ENCODE measurements at places on chromosomes 6 and 20. TPM values are rescaled to one million over a fixed set of nuclear protein-coding genes. Genes with fewer than 3 reads are reported as not detected.

Gene RNF39
- total RNA-seq, result not detected

Gene BHLHE23
- not detected for total RNA-seq

- DNase-seq, result no peak
These were observed 47.0 kb downstream of the KIAA1755 start for GRCh38 chr20:38213607-38213940.

GRCh38 chr6:115468272-115469005, 592.3 kb downstream of the FRK start:
- DNase-seq, result no peak

Gene GTSF1L
- total RNA-seq, result not detected

- no peak for DNase-seq
These were observed 160.0 kb downstream of the COL21A1 start for GRCh38 chr6:56087421-56087820.

DNA sequence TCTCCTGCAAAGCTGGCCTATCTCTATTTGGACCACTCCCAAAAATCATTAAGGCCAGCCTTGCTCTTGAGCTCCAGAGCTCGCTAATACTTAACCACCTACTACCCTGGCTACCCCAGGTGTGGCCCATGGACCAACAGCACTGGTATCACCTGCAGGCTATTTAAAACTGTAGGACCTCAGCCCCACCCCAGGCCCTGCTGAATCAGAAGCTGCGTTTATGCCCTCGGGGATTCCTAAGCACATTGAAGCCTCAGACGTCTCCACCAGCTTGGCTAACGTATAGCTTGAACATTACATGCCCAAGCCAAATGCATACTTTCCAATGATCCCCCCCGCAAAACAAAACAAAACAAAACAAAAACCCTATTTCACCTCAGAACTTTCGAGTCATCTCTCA, 19.7 kb upstream of the SPAG4 start:
- no peak for DNase-seq

Gene PHACTR3
- total RNA-seq, result not detected

- DNase-seq, result no peak
These were observed 176.1 kb upstream of the PLN start for GRCh38 chr6:118371955-118372354.

Gene SLC17A1
- not detected for total RNA-seq

Gene KCNQ2
- 0.19 TPM for total RNA-seq

DNA sequence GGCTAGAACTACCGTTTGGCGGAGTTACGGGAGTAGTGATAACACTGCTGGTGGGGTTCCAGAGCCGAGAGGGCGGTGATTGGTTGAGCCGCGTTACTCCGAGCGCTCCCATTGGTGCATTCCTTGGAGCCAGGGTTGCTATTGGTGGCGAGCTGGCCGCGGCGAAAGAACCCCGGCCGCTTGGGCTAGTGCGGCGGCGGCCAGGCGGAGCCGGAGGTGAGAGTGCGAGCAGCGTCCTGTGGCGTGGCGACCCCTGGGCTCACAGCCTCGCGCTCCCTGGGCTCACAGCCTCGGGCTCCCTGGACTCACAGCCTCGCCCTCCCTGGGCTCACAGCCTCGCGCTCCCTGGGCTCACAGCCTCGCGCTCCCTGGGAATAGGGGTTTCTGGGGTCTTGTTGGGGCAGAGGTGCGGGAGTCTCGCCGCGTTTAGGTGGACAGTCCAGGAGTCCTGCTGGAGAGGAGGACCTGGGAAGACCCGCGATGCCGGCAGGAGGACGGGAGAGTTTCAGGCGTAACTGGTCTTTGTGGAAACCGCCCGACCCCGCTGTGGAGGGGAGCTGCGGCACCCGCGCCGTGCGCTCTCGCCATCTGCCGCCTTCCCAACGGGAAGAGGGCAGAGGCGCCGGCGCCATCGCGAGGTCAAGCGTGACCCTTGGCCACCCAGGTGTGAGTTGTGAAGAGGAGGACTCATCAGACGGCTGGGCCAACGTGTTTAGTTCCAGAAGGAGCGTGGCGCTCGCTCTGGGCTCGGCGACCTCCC, 12.2 kb downstream of the PRDM13 start:
- no peak for DNase-seq

GRCh38 chr20:7629880-7630279, 310.4 kb downstream of the HAO1 start:
- DNase-seq, result no peak

DNA sequence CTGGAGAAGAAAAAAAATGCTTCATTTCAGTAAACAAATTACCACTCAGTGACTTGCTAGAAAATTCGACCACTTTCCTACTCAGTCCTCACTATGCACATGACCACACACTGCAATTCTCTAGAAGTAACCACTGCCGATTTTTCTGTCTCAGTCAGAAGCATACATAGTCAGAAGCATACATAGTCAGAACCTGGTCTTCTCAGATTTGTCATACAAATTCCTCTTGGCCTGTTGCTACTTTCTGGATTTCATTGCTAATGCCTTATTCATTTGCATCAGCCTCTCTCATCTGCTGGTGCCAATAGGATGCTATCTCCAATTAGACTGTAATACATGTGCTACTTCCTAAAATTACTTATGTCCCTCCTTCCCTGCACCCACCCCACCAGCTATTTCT, 10.2 kb upstream of the KIF16B start:
- no peak for DNase-seq

- DNase-seq, result no peak
These were observed 136.4 kb downstream of the MTFR2 start for GRCh38 chr6:136113736-136114173.

Measured in activated naive CD8-positive, alpha-beta T cell treated with anti-CD3 and anti-CD28 coated beads, Interleukin-2, amount 10 ng/mL, durations not matched to agents 7 days and 5 days (primary cell).